ENCODE measurements at places on chromosomes 3 and 15.

GRCh38 chr3:152942366-152942765 is 107.4 kb downstream of the P2RY1 start:
- no peak for DNase-seq

- DNase-seq, result no peak
Observed at GRCh38 chr15:41561104-41561776, 2.2 kb downstream of the TYRO3 start.

- DNase-seq, result peak; percentile 5
Observed at GRCh38 chr3:58874248-58874741, 175.5 kb downstream of the CFAP20DC start.

GRCh38 chr3:39404943-39405686 is 1.4 kb upstream of the RPSA start:
- DNase-seq, result no peak

GRCh38 chr3:41462103-41462691 is 262.9 kb downstream of the CTNNB1 start:
- no peak for DNase-seq

DNA sequence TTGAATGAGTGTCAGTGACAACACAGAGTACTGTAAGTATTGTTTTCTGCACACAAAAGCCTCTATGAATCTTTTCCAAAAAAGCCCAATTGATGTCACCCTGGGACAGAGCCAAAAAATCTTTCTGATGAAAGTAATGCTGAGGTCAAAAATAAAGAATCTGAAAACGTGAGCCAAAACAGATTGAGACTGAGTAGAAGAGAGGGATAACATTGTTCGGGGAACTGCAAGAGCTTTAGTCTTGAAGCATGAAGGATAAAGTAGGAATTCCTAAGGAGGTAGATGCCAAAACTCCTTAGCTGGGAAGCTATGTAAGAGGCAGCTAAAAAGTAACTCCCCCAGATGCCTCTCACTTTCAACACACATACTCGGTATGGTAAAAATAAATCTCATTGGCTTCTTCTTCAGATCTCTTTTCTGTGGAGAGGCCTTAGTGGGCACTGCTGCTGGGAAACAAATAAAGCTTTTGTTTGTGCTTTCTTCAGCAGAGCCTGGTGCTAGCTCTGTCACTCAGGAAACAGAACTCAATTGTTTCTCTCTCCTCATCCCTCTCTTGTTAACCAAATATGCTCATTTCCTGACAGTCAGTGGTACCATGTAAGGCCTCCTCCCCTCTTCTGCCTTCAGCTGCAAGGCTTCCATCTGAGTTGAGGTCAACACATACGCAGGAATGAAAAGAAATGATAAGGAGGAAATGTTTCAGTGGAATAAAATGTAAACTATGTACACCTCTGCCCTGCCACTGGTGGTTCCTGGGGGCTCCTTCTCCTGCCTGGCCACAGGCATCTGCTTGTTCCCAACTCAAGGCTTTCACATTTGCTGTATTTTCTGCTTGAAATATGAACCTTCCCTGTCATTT is 58.1 kb downstream of the CD200 start:
- peak; percentile 62 for DNase-seq

- peak; percentile 92 for DNase-seq
Observed at GRCh38 chr3:170724599-170725280, 138.9 kb upstream of the SLC7A14 start.

Data from MG63 (cell line).